ENCODE measurements at places on chromosomes 12 and 14.

DNA sequence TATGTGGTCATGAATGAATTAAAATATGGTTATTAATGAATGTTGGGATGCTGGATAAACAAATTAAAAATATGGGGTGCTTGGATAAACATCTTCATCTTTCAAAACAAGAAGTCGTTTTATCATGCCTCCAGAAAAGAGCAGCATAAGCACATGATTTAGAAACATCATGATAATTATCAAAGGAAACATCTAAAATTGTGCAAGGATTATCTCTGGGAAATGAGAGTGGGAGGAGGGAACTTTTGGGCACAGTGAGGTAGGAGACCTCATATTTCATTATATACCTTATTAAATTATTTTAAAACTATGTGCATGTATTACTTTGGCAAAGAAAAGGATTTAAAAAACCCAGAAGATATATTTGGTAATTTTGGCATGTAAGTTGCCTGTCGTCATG, 8.9 kb downstream of the C3AR1 start:
- DNase-seq: no peak

DNA sequence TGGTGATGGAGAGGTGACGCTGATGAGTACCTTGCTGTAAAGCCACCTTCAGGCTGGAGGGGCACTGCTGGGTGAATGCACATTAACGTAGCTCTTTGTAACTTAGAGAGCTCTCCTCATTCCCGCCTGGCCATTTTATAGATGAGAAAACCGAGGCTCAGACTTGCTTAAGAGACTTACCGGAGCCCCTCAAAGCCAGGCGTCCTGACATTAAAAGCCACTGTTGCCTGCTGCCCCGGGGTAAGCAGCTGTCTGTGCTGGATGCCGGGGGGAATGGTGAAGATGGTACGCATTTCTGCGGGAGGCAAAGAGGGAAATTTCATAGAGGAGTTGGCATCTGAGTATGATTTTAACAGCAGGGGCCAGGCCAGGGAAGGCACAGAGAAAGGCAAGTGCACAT, 49.6 kb upstream of the VRK1 start:
- no peak for DNase-seq

GRCh38 chr14:55877942-55878341, 240.3 kb upstream of the PELI2 start:
- peak; percentile 47 for DNase-seq

GRCh38 chr12:124208489-124208888, 86.4 kb upstream of the RFLNA start:
- DNase-seq: no peak

GRCh38 chr14:64745511-64746091, 41.4 kb downstream of the PLEKHG3 start:
- DNase-seq: no peak

DNA sequence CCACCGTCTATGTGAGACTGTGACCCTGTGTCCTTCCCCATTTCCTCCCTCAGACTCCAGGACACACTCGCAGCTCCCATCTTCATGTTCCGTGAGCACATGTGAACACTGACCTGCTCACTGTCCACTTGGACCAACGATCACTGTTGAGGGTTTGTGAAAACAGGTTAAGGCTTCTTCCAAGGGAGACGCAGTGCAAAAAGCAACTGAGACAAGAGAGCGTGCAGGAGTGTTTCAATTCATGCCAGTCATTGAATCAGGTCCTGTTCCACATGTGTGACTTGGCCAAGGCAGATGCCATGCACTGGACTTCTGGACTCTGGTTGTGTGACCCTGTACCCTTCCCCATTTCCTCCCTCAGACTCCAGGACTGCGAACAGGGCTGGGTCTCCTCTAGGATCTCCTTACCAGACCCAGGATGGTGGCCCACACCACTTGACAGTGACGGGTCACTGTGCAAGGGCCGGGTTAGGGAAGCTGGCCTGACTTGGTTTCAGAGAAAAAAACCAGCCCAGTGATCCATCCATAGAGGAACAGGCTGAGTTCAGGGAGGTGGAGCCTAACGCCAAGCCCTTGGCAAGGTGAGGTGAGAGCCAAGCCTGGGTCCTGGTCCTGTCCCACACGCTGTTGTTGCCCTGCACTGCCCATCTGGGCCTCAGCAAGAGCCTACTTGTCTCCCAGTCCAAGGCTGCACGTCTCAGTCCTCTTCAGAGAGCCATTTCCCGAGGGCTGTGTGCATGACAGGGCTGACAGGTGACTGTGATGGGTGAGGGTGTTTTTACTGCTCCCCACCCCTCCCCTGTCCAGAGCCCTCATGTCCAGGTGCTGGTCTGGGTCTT, 5.7 kb upstream of the KRT5 start:
- no peak for DNase-seq

DNA sequence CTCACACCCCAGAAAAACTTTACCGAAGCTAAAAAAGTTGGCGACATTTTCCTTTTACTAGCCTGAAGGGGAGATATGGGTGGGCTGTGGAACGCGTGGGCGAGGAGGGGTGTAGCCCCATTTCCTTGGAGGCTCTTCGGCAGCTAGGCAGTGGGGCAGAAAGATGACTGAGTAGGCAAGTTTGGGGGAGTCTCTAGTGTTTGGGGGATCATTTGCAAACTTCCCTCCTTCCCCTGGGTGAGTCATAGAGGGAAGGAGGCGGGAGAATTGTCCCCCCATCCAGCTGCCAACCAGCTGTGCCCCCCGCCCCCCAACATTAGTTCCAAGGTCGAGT, 2.3 kb downstream of the GLI1 start:
- no peak for DNase-seq

DNA sequence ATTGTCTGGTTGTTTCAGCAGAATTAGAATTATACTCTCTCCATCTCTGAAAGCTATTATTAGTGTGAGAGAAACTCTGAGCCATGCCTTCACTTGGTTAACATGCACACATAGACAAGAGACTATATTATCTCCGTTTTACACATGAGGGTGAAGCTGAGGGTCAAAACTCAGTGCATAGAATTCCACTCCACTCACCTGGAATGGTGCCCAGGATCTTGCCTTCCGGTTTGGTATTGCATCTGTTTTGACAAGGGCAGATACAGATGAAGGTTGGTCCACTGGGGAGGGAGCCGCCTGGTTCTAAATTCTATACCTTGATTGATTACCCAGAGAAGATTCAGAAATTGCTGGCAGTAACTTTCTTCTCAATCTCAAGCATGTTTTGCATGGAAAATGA, 149.5 kb upstream of the PELI2 start:
- no peak for DNase-seq

- no peak for DNase-seq
Measured at GRCh38 chr12:122326586-122326985, 60.3 kb upstream of the VPS33A start.

DNA sequence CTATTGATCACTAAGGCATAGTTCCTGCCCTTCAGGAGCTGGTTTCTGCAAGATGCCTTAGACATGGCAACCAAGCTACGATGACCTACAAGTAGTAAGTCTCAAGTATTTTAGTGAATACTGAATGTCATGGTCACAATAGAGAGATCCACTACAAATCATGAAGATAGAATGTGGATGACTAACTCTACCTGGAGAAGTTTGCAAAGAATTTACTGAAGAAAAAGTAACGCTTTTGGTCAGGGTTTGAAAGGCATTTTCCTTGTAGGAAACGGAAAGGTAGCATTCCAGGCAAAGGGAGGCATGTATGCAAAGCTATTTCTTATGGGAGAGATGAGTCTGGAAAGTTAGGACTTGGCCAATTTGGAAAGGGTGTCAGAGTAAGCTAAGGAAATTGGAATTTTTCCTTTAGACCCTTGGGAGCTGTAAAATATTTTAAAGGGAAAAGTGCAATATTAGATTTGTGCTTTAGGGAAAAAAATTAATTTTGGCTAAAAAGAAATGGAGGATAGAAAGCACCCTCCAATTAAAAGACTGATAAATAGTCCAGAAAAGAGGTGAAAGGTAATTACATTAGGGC, 377.5 kb downstream of the EGLN3 start:
- no peak for DNase-seq

GRCh38 chr12:111408116-111408440, 2.4 kb downstream of the SH2B3 start:
- peak; percentile 24 for DNase-seq

- no peak for DNase-seq
Measured at GRCh38 chr14:68448252-68448902, 344.5 kb downstream of the ZFP36L1 start.

DNA sequence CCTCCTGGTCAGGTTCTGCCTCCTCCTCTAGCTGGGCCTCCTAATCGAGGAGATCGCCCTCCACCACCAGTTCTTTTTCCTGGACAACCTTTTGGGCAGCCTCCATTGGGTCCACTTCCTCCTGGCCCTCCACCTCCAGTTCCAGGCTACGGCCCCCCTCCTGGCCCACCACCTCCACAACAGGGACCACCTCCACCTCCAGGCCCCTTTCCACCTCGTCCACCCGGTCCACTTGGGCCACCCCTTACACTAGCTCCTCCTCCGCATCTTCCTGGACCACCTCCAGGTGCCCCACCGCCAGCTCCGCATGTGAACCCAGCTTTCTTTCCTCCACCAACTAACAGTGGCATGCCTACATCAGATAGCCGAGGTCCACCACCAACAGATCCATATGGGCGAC, 19.3 kb downstream of the CPSF6 start:
- no peak for DNase-seq

- DNase-seq: no peak
Measured at GRCh38 chr12:4496145-4496838, 42.4 kb upstream of the RAD51AP1 start.

DNA sequence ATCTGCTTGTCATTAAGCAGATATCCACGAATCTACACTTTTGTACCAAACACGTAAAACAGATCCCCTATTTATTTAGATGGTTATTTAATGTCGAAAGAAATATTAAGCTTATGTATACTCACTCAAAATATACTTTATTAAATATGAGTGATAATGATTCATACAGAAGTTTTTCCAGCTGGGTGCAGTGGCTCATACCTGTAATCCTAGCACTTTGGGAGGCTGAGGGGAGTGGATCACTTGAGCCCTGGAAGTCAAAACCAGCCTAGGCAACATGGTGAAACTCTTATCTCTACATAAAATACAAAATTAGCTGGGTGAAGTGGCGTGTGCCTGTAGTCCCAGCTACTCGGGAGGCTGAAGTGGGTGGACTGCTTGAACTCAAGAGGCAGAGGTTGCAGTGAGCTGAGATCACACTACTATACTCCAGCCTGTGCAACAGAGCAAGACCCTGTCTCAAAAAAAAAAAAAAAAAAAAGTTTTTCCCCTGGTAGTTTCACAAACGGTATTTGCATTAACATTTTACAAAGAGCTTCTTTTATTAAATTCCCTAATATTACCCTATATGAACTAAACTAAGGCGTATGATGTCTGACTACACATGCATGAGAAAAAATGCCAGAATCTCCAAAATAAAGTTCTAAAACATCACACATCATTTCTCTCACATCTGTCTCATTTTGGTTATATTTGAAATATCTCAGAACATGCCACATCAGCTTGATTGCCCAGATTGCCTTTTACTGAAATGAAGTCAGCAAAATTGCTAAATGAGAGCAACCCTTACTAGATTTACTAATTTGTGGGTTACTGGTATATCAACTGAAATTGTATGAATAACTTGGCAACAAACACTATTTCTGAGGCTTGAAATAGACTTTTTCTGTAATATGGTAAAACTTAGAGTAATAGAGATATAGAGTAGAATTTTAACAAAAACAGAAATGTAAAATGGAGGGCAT, 74.9 kb downstream of the PAWR start:
- no peak for DNase-seq

Measured in GM23248 (cell line).